ENCODE measurements at places on chromosomes 16 and 17.
A peak's percentile ranks its signal among the peaks of the same experiment; 100 is the strongest.

DNA sequence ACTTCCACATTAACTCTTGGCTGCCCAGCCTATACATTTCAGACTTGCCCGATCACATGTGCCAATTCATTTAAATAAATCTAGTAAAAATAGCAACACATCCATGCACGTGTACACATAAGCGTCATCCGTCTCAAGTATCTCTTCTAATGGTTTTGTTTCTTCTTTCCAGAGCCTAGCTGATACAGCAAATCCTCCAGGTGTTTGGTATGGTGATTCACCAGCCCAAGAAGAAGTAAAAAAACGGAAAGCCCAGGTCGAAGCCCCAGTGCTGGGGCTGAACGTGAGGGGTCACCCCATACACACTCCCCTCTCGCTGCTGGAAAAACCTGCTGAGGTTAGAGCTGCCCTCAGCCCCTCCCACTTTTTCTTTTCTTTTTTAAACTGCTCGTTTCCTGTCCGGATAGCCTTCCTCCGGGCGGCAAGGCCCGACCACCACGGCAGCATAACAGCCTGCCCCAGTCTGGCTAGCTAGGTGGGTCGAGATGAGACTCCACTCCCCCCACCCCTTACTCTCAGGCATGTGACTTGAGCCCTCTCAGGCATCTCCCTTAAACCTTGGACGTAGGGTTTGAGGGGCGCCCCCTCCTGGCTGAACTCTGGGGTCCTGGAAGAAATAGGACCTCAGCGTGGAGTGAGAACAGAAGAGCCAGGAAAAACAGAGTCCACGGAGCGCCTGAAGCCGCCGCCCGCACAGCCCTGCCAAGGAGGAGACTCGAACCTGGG is 13.9 kb upstream of the OR1F1 start:
- DNase-seq: no peak

- DNase-seq: no peak
Observed at GRCh38 chr17:59391021-59391420, 59.6 kb downstream of the YPEL2 start.

GRCh38 chr17:81631482-81631881 is 5.4 kb downstream of the NPLOC4 start:
- no peak for DNase-seq

DNA sequence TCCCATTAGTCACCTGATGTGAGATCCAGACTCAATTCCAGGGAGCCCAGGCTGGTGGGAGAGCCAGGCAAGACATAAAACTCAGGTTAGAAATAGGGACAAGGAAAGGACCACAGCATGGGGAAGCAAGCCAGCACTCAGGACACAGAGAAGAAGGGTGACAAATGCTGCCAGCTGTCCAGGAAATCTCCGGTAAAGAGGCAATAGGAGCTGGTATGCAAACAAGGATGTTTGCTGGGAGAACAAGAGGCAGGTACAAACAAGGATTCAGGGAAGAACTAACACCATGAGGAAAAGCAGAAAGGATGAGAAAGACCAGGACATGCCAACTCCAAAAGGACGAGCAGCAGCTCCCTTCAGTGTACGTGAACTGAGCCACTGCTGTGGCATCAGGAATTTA is 10.2 kb upstream of the TXNDC11 start:
- no peak for DNase-seq

GRCh38 chr17:42784409-42784808 is 4.0 kb downstream of the WNK4 start:
- no peak for DNase-seq

- no peak for DNase-seq
Observed at GRCh38 chr17:79803421-79803996, 6.6 kb upstream of the CBX8 start.

- DNase-seq: no peak
Observed at GRCh38 chr16:68707340-68708152, 29.5 kb upstream of the CDH1 start.

GRCh38 chr17:49132699-49133364 is at the start of gene B4GALNT2:
Gene B4GALNT2 (plus strand): TSS chr17:49132769. CDS start chr17:49132793, 24 bp downstream.
- DNase-seq: no peak

GRCh38 chr16:31008149-31008548 is 2.3 kb downstream of the STX1B start:
- no peak for DNase-seq

GRCh38 chr16:68073902-68074760 is 11.0 kb upstream of the NFATC3 start:
- DNase-seq: no peak

GRCh38 chr16:11032922-11033291 is 88.5 kb downstream of the CLEC16A start:
- DNase-seq: no peak

GRCh38 chr17:6496640-6497441 is 52.6 kb downstream of the PIMREG start:
- DNase-seq: no peak

DNA sequence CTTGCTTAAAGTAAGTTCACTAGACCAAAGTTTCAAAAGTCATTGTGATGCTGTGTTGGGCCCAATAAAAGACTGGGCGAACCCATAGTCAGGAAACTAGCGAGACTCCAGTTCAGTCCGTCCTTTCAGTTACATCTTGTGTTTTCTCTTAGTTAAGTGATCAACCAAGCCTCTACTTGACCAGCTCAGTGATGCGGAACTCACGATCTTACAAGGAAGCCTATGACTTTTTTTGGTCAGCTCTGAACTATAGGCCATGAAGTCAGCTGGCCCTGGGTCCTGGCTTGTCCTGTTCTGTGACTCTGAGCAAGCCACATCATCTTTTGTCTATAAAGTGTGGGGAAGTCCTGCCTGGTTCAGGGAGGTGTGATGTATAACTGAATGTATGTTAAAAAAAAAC is 21.7 kb upstream of the WSCD1 start:
- no peak for DNase-seq

- no peak for DNase-seq
Observed at GRCh38 chr17:8697323-8697741, 47.3 kb downstream of the CCDC42 start.

- no peak for DNase-seq
Observed at GRCh38 chr17:80346498-80347275, 68.3 kb upstream of the ENDOV start.

GRCh38 chr17:30368912-30369720 is 9.6 kb upstream of the CPD start:
- DNase-seq: no peak

- no peak for DNase-seq
Observed at GRCh38 chr17:64992325-64992802, 64.2 kb downstream of the GNA13 start.

- no peak for DNase-seq
Observed at GRCh38 chr17:67051155-67051538, 6.8 kb downstream of the CACNG1 start.

DNA sequence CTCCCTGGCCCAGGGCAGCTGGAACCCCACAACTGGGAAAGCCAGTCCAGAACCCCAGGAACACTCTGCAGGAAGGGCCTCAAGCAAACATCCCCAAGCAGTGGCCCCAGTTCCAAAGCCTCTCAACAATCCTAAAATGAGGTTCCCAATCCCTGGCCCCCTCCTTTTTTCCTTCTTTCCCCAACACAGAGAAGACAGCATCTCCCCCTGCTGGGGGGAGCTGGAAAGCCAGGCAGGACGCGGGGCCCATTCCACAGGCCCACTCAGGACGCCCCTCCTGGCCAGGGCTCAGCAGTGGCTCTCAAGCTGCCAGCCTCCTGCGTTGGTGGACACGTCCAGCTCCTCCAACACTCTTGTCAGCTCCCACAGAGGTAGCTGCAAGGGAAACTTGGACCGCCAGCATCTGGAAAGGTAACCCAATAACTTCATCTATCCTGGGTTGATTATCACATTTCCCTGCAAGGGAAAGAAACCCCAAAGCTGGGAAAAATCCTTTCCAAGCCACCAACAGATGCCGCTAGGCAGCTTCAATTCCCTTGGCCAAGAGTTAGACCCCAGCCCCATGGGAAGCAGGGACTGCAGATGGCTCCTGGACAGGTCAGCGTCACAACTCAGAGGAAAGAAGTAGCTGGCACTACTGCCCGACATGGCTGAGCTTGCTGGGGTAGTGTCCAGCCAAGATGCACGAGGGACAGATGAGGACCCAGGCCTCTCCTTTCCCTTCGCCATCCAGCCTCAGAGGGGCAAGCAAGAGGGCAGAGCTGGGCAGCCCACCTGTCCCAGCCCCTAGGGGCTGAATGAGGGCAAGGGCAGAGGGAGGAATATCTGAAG is 7.6 kb downstream of the HDAC5 start:
- no peak for DNase-seq

DNA sequence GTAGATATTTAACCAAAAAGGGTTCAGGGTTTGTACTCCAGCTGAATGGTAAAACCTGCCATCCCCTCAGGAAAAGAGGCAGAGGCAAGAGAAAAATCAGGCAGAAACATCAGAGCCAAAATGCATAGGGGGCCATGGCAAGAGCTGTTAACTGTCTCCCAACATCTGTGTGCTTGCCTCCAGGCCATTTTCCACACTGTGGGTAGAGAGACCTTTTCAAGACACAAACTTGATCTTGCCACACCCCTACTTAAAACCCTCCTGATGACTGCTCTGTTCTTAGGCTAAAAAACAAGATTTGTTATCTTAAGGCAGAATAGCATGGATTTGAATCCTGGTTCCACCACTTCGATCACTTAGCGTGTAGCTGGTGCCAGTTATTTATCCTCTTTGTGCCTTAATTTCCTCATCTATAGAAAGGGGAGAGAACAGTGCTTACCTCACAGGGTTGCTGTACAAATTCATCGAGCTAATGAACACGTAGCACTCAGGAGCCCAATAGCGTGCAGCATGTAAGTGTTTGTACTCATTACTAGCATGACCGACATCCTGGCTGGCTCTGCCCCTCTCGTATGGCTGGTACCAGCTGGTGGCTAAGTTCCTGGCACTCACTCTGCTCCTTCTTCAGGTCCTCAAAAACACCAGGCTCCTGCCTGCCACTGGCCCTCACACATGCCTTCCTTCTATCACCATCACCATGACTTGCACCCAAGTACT is 25.8 kb downstream of the STAT3 start:
- no peak for DNase-seq

DNA sequence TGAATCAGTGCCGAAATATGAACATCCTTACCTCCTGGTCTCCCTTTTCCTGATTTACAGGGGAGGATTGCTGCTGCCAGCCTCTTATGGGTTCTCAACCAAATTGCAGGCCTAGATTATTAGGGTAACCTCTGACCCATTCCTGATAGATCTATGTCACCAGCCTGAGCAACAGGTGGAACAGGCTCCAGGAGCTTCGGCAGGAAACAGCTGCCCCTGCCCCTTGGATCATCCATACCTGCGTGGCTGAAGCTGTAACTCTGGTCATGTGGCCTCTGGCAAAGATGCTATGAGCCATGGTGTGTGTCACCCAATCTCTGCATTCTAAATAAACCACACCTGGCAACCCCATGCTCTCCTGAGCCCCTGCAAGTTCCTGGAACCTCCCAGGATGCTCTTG is 18.4 kb upstream of the RBBP6 start:
- no peak for DNase-seq

- DNase-seq: no peak
Observed at GRCh38 chr16:60137891-60138290, 1403.8 kb upstream of the GOT2 start.

DNA sequence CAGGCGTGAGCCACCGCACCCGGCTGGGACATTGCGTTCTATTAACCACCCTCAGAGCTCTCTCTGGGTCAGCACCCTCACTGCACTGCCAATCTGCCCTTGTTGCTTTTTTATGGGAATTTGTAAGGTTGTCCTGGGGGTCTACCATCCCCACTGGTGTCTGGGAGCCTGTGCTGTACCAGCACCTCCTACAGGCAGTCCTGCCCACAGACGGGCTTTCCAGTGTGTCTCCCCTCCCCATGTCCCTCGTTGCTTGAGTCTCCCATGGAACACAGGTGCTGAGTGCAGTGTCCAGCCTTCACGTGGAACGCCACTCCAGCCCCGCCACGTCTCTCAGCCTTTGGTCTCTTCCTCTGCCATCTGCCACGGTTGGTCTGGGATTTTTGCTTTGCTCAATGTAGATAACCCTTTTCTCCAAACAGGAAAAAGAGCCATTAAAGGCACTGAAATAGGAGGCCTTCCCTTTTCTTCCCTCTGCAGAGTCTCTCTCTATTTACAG is 68.0 kb upstream of the CBX4 start:
- no peak for DNase-seq

- no peak for DNase-seq
Observed at GRCh38 chr17:80737106-80738019, 192.7 kb downstream of the RPTOR start.

- DNase-seq: no peak
Observed at GRCh38 chr16:22874394-22874793, 60.4 kb downstream of the HS3ST2 start.

DNA sequence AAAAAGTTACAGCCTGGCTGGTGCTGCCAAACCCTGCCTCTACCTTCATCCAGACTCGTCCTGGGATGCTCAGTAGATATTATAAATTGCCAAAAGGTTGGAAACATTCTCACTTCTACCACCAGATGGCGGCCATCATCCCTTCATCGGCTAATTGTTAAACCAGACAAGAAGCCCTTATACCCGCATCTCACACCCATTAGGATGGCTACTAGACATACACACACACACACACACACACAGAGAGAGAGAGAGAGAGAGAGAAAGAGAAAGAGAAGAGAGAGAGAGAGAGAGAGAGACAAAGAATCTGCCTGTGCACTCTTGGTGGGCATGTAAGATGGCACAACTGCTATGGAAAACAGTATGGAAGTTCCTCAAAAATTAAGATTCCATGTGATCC is 15.0 kb upstream of the SCIMP start:
- DNase-seq: peak; percentile 18

GRCh38 chr17:49676276-49676868 is 1.5 kb downstream of the SPOP start:
- DNase-seq: no peak

DNA sequence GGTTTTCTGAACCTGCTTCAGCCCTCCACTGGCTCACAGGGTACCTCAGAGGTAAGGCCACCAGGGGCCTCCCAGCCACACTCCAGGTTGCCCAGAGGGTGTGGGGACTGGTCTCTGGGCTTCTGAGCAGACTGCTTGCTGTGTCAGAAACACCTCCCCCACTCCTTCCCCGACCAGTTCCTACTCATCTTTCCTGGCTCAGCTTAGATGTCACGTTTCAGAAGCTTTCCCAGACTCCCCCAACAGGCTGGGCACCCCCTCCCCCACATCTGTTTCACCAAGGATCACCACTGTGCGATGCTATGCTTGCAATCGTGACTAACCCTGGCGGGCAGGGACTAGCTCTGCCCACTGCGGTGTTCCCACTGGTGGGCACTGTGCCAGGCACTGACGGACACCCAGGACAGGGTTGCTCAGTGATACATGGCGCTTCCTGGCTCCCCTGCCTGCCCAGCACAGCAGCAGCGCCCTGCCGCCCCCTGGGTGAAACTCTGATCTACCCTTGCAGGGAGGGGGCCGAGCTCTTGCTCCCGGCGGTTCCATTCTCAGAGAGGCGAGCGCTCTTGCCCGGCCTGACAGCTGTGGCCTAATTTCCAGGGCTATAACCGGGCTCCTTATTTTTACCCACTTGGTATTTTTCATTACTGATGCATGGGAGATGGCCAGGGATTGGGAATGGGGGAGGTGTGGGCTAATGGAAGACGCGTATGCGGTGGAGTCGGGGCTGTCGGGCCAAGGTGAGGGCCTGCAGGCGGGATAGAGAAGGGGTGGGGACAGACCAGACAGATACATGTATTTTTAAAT is 29.4 kb upstream of the MTSS2 start:
- DNase-seq: no peak
